ENCODE measurements at places on chromosomes 5 and 9.

- DNase-seq, result no peak
These were observed 7.3 kb upstream of the CTSV start for GRCh38 chr9:97046228-97046627.

- DNase-seq, result no peak
These were observed 664.0 kb downstream of the NR2F1-AS1 start for GRCh38 chr5:92917044-92917443.

- DNase-seq, result no peak
These were observed 474.0 kb downstream of the CCDC171 start for GRCh38 chr9:16026886-16027285.

- DNase-seq, result no peak
These were observed 112.5 kb downstream of the UHRF2 start for GRCh38 chr9:6525326-6526045.

- DNase-seq, result no peak
These were observed 1063.5 kb upstream of the DMAC1 start for GRCh38 chr9:8863069-8863468.

GRCh38 chr9:12329623-12329985, 363.6 kb upstream of the TYRP1 start:
- DNase-seq, result no peak

DNA sequence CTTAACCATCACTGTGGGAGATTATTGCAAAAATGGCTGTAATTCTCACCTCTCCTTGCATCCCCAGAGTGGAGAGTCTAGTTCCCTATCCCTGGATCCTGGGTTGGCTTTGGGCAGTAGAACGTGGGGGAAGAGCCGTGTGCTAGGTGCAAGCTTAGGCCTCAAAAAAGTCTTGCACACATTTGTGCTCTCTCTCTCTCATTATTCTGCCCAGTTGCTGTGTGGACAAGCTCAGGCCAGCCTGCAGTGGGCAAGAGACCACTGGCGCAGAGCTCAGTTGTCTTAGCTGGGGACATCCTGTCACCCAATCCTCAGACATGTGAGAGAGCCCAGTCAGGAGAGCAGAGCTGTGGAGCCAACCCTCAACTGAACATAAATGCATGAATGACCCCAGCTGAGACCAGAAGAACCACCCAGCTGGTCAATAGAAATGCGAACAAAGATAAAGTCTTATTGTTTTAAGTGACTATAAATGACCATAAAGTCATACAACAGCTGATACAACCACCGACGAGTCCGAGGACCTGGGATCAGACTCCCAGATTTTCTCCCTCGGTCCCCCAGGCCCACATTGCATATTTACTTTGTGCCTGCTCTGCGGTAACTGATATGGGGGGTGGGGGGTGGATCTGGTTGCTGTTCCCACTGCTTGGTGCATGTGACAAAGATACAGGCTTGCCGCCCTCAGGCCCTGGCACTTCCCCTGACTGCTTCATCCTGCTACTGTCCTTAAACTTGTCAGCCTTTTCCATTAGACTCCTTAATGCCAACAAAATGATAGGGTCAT, 166.4 kb upstream of the MVB12B start:
- DNase-seq, result no peak

GRCh38 chr5:110338341-110339083, 388.0 kb downstream of the TMEM232 start:
- DNase-seq, result no peak

DNA sequence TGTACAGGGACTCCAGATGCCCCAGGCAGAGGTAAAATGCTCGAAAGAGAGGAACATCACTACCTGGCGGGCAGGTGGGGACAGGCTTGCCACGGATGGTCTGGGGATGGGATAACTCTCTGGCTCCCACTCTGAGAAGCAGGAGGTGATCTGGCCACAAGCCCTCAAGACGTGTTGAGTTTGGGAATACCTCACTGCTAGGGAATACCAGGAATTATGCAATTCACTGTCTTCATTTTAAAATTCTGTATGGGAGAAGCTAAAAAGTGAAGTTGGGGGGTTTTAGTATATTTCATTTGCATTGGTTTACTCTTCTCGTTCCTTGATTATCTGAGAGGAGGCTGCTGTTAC, 510.4 kb downstream of the CCDC171 start:
- no peak for DNase-seq

GRCh38 chr9:100959226-100959625, 69.3 kb upstream of the PLPPR1 start:
- no peak for DNase-seq

DNA sequence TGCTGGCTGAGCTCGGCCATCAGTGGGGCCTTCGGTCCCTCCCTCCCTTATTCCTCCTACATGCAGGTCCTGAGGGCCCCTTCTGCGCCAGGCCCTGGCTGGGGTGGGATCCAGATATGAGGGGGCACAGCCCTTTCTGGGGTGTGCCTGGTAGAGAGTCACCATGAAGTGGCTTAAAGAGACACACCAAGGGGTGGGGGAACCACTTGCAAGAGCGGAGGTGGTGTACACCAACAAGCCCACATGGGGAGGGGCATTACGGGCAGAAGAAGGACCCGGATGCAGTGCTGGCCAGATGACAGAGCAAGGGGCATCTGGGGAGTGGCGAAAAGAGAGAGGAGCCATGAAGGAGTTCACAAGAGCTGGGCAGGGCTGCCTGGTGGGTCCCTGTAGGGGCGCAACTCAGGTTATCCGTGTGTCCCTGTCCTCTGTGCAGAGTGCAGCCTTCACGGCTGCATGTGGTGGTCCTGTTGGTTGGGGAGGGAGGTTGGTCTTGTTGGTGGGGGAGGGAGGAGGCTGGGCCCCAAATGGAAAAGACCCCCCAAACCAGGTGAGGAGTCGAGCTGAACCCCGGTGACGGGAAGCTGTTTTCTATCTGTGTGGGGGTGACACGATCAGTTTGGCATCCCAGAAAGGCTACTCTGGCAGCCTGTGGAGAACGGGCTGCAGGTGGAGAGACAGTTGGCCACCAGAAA, 158.1 kb downstream of the DAB2IP start:
- DNase-seq, result no peak

GRCh38 chr9:122888480-122888879, 16.7 kb downstream of the RC3H2 start:
- no peak for DNase-seq

GRCh38 chr9:126150411-126151030, 176.1 kb upstream of the MVB12B start:
- DNase-seq, result no peak

DNA sequence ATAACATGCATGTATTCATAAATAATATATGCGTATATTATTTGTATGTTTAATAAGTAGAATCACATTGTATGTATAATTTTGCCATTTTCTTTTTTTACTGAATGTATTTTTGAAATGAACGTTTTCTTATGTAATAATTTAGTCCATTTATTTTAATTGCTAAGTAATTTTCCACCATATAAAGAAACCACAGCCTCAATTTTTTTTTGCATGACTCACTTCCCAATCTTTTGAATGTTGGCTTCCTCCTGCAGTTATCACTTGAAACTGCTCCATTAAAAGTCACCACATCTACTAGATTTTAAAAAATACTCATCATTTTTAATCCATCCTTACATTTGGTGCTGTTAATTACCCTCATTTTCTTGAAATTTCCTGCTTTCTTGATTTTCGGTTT, 363.3 kb upstream of the MEF2C start:
- DNase-seq, result no peak

- no peak for DNase-seq
These were observed 9.4 kb upstream of the TENT2 start for GRCh38 chr5:79602889-79603288.

- DNase-seq, result no peak
These were observed 65.6 kb upstream of the MAP1B start for GRCh38 chr5:72041654-72042053.

DNA sequence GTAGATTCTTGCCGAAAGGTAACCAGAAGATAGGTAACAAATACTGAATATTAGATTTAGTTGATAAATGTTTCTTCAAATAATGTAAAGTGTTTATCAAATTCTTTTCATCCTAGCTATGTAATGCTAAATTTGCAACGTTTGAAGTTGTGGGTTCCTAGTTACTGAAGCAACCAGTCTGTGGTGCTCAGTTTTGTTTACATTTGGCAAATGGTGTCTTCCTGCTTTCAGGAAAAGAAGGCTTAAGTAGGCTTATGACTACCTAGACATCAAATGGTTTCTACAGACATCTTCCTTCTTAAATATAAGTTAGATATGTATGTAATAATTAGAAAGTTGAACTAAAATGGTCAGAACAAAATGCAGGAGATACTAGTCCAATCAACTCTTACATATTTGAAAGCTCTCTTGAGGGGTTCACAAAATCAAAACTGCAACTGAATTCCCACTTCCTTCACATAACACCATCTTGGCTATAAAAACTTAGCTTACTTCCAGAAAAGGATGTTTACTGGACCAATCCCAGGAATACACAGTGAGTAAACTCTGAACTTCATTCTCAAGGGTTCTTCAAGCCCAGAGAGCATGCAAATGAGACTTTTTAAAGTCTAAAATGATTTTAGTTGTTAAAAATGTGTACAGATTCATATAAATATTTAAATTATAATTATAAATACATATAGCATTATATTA, 125.7 kb upstream of the ITGA1 start:
- DNase-seq, result no peak

DNA sequence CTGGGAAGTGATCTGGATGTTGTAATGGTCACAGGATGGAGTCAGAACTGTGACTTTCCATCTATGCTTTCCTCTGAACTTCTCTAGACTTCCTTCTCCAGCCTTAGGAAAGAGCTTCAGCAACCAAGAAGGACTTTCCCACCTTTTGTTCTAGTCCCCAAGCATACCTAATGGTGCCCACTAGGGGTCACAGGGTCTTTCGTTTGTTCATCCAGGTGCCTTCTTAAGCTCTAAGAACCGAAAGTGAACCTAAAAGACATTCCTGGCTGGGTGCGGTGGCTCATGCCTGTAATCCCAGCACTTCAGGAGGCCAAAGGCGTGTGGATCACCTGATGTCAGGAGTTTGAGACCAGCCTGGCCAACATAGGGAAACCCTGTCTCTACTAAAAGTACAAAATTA, 1.8 kb upstream of the WNT8A start:
- no peak for DNase-seq

DNA sequence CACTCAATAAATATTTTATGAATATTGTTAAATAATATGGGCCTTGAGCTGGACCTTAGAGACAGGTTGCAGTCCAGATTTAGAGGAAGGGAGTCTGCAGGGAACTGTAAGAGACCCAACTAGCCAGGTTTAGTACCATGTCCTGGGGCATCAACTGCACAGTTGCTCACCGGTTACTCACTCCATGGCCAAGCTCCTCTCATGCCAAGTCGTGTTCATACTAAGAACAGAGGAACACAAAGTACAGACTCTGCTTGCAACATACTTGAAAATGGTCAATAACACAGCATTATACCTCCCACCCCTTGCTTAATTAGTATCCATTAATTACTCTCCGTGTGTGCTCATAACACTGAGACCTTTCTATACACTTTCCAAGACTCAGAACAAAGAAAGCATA, 317.6 kb upstream of the PIK3R1 start:
- DNase-seq, result no peak

- DNase-seq, result no peak
These were observed 153.3 kb upstream of the SLC12A2 start for GRCh38 chr5:127930311-127930710.

- DNase-seq, result no peak
These were observed 92.8 kb downstream of the MVB12B start for GRCh38 chr9:126419475-126419874.

GRCh38 chr5:118883362-118883761, 105.0 kb downstream of the DTWD2 start:
- no peak for DNase-seq

GRCh38 chr5:141734501-141735229, 52.6 kb upstream of the ARAP3 start:
- DNase-seq, result no peak

GRCh38 chr9:136670576-136671253, 8.0 kb downstream of the EGFL7 start:
- no peak for DNase-seq

- DNase-seq, result no peak
These were observed 9.1 kb downstream of the ZCCHC9 start for GRCh38 chr5:81310402-81311063.
